CD4-positive, alpha-beta memory T cell (primary cell): ENCODE measurements at places on chromosomes 6 and 20. TPM values are rescaled to one million over a fixed set of nuclear protein-coding genes. Genes with fewer than 3 reads are reported as not detected.
A peak's percentile ranks its signal among the peaks of the same experiment; 100 is the strongest.

DNA sequence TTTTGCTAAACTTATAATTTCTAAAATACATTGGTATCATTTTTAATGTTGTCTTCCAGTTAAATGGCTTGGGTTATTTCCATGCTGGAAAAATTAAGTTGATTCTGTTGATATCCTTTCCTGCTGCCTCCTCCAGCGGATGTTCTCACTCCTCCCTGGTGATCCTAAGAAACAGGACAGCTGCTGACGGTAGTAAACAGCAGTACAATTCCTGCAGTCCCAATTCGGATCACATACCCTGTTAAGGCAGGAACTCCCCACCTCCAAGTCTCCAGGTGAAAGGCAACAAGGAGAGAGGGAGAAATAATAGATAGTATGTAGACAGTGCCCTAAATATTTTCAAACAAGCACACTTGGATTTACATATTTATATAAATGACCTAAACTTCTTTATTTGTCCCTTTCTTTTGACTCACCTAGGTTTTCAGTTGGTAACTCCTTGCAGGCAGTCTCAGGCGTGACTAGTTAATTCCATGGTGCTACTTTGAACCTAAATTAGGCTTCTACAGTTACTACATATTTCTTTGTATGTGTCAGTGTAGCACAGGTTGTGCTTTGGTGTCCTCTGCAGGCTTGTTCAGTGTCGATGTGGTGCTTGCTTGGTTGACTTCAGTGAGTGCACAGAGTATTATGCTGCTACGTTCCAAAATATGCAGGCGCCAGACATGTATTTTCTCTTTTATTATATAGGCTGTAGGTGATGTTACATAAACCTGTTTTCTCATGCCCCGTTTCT is 126.0 kb downstream of the ADGRB3 start:
- no peak for DNase-seq

- no peak for DNase-seq
These were observed 139.7 kb upstream of the RPS6KA2 start for GRCh38 chr6:166766769-166767168.

DNA sequence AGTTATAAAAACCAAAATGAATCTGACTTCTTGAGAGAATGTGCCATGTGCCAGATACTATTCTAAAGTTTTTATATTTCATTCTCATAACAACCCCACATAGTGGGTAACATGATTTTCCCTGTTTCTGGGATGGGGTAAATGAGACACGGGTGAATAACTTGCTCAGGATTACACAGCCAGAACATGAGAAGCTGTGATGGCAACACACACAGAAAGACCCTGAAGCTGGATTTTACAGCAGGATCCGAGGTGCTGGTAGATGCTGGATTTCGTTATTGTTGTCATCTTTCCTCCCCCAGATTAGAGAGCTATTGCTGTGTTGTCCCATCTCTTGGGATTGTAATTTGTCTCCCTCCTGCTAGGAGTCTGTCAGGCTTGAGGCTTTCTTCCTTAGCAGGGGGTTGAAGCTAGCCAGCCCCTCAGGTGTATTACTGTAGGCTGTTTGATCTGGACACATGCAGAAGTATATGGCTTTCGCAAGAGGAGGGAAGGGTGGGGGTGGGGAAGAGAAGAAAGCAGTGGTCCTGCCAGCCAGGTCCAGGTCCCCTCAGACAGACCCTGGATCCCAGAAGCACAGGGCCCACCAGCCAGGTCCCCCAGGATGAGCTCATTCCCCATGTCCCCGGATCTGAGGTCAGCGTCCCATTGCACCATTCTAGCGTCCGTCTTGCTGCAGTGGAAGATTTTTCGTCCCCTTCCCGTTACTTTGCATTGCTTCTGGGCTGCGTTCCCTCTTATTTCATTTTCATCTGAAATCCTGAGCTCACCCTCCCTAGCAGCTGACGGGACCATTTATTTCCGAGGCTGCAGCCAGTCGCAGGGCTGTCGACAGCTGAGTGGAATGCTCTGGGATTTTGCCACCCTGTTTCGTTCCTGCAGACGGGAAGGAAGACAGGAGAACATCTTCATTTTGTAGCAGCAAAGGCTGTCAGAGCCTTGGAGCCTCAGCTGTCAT is 7.3 kb upstream of the KCNG1 start:
- no peak for DNase-seq

DNA sequence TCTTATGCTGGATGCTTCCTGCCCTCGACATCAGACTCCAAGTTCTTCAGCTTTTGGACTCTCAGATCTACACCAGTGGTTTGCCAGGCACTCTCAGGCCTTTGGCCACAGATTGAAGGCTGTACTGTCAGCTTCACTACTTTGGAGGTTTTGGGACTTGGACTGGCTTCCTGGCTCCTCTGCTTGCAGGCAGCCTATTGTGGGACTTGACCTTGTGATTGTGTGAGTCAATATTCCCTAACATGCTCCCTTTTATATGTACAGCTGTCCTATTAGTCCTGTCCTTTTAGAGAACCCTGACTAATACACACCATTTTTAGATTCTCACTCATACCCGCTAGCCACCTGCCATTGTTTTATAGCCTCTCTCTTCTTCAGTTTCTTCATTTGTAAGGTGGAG is 382.1 kb upstream of the TSHZ2 start:
- no peak for DNase-seq

GRCh38 chr20:7231303-7231702 is 463.8 kb downstream of the BMP2 start:
- DNase-seq, result no peak

DNA sequence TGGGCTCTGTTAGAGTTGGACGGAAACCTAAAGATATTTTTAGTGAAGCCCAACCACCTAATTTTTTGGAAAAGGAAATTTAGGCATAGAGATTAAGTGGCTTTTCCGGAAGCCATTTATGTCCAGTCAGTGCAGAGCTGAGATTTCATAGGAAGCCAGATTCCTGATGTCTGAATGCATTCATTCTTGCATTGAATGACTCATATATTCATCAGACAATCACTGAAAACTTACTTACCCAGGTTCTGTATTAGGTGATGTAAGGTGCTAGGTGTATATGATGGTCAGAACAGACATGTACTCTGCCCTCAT is 4.1 kb downstream of the SH3BGRL2 start:
- DNase-seq, result no peak

DNA sequence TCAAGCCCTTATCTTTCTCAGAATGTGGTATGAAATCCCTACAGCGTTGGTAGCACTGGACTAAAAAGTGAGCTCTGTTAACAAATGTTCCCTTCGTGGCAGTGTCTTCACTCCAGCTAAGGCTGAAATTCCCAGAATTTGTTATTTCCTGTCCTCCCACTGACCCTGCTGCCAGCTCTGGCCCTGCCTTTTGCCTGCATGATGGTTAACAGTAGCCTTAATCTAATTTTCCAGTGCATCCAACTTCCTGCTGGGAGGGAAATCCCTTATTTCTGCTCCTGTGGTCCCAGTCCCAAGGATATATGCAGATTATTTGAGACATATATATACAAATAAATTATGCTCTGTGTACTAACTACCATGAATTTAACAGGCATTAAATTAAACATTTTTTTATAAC is 157.2 kb upstream of the CARMIL1 start:
- DNase-seq, result no peak

- DNase-seq, result no peak
These were observed 86.8 kb upstream of the AFDN start for GRCh38 chr6:167739721-167740475.

- DNase-seq, result no peak
These were observed 144.6 kb downstream of the MTHFD1L start for GRCh38 chr6:151010071-151010470.

DNA sequence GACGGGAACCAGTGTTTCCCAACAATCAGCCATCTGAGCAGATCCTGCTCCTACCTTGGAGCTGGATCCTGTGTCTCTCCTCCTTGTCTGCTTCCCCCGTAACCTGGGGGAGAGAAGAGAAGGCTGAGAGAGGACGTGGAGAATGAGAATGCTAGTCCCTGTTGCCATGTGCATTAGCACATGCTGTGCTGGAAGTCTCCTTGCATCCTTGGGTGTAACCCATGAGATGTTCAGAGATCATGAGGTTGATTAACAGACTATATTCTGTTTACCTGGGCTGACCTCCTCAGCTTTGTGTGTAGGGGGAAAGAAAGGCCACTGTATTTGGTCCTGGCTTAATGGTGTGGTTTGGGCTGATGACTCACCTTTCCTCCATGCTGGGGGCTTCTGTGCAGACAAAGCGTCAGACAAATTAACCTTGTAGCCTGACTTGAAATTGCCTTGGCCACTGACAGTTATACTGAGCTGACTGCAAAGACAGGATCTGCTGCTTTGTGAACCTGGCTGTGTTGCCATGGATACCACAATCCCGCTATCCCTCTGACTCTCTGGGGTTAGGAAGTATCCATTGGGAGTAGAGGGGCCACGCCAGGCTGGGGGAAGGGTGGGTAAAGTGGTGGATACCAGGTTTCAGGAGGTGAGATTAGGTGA is 243.7 kb upstream of the CHD6 start:
- DNase-seq, result no peak

GRCh38 chr6:47235964-47236760 is 73.5 kb downstream of the TNFRSF21 start:
- no peak for DNase-seq

DNA sequence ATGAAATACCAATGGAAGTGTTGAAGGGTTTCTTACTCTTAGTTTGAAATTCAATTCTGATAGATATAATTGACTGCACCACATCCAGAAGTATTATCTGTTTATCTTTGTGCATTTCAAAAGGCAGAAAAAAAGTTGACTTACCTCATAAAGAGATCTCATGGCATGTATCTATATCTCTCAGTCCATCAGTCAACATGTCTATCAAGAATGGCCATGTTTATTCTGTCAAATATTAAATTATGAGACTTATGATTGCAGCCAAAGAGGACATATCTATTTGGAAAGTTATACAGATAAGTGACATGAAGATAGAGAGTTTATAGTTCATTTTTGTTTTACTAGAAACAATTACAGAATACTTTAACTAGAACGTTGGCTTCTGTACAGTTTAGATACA is 277.8 kb downstream of the KHDC1L start:
- DNase-seq, result no peak

GRCh38 chr6:76420094-76420493 is 347.6 kb upstream of the IMPG1 start:
- no peak for DNase-seq

- DNase-seq, result no peak
These were observed 413.7 kb downstream of the QKI start for GRCh38 chr6:163828038-163828795.

DNA sequence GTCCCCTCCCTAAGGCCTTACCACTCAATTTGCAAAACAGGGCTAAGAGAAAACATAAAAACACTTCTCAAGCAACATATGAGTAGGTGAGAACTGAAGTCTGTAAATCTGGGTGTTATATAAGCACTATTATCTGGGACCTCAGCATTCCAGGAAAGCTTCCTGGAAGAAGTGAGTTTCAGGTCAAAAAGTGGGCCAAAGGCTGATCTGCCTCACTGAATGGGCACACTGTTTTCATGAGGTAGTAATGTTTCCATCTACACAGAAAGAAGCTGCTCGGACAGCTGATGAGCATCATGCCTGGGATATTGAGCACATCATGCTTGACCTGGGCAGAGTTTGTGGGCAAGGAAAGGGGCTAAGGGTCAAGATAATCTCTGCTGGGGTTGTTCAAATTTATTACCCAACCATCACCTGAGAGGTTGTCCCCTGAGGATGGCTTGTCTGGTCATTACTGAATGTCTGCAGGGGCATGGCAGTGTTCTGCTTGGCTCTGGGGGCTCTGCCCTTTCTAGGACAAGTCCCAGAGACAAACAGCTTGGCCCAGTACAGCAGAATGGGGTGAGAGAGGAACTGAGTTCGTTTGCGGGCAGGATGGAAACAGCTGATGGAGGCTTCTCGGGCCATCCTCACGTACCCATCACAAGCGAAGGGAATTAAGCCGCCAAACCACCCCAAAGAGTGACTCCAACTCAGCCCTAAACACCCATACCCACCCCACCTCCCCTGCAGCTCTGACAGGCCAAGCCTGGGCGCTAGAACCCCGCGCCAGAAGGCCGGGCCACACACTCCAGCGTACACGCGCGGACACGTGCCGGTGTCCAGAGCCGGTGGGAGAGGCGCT is 1.2 kb upstream of the SYNJ2 start:
- DNase-seq, result peak; percentile 30

GRCh38 chr20:57076951-57077350 is 189.5 kb downstream of the BMP7 start:
- no peak for DNase-seq

GRCh38 chr20:57772349-57772964 is 62.6 kb upstream of the PMEPA1 start:
- DNase-seq, result peak; percentile 76

- DNase-seq, result no peak
These were observed 36.3 kb upstream of the CLIC5 start for GRCh38 chr6:46051962-46052361.

GRCh38 chr6:169157197-169158148 is 96.2 kb downstream of the THBS2 start:
- no peak for DNase-seq

DNA sequence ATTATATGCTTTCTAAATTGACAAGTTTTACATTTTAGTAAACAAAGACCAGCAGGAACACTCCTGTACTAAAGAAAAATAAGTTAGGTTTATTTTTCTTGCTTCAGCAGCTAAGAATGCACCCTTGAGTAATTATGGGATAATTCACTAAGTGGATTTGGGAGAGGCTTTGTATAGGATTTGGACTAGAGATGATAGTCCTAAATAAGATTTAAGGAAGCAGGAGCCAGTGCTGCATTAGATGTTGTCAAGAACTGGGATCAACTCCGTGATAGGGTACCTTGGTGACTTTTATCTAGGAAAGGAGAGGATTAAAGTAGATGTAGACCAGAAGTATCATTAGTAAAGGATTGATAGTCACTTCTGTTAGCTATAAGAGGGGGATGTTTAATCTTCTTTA is 4.1 kb upstream of the C6orf141 start:
- no peak for DNase-seq

DNA sequence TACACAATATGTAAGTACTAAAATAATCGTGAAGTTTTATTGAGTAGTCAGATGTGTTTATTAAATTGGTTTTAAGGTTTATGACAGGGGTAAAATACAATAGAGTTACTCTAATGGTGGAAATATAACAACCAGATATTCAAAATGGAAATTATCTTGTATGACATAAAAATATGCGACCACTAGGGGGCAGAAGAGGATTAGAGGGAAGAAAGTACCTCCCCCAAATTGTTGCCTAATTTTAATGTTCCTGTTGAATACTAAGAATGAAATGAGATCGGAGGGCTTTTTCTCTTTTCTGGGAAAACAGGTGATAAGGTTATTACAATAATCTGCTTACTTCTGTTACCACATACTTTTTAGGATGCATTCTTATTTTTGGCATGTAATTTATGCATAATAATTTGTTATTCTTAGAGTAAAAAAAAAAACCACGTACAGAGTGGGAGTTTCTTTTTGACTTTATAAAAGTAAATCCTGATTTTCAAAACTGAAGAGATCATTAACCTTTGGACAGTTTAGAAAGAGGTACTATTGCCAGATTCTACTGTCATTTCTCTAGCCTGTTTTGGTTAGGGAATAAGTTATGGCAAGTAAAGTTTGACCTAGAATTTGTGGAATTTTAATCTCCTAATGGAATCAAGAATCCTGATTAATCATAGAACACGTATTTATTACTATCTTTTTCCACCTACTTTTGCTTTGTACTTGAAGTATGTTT is 159.2 kb downstream of the CD109 start:
- peak; percentile 49 for DNase-seq

GRCh38 chr6:22098601-22099031 is 198.2 kb downstream of the PRL start:
- no peak for DNase-seq

Gene BRPF3
- total RNA-seq, result 36.7 TPM

Gene DEF6
- total RNA-seq, result 236 TPM

Gene SRXN1
- 7.4 TPM for total RNA-seq

Gene MOXD1
- total RNA-seq, result not detected

Gene SLX4IP
- 6.6 TPM for total RNA-seq

Gene SRSF12
- total RNA-seq, result not detected

Gene TRIM15
- total RNA-seq, result not detected

Gene PRSS35
- total RNA-seq, result 0.39 TPM

Gene TFAP2A
- not detected for total RNA-seq

Gene RAET1L
- total RNA-seq, result not detected

Gene CSNK2A1
- 87.8 TPM for total RNA-seq
